Activated T-cell treated with anti-CD3 and anti-CD28 coated beads, Interleukin-2, amount 50 U/mL, for 4 hours (primary cell): ENCODE measurements at places on chromosomes 2 and 18. TPM values are rescaled to one million over a fixed set of nuclear protein-coding genes. Genes with fewer than 3 reads are reported as not detected.

DNA sequence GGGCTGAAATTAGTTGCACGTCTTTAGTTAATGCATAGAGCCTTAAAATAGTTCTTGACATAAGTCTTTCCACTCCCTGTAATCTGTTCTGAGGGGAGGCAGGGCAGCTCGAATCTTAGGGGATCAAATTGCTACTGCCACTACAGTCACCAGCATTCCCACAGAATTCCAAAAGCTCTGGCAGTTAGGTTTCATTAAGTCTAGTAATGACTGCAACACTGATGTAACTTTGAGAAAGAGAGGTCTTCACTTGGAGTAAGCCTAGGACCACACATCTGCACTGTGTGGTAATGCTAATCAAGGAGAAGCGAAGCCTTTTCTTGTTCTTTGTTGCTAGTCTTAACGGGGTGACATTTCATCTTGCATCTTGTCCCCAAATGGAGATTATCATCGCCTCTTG, 19.3 kb upstream of the NCK2 start:
- DNase-seq, result no peak

HS6ST1 gene
- 32.3 TPM for total RNA-seq

LYG1 gene
- 0.54 TPM for total RNA-seq

GRCh38 chr2:131023758-131024157, 69.5 kb downstream of the FAM168B start:
- DNase-seq, result no peak

PPM1B gene
- 32.2 TPM for total RNA-seq

DNA sequence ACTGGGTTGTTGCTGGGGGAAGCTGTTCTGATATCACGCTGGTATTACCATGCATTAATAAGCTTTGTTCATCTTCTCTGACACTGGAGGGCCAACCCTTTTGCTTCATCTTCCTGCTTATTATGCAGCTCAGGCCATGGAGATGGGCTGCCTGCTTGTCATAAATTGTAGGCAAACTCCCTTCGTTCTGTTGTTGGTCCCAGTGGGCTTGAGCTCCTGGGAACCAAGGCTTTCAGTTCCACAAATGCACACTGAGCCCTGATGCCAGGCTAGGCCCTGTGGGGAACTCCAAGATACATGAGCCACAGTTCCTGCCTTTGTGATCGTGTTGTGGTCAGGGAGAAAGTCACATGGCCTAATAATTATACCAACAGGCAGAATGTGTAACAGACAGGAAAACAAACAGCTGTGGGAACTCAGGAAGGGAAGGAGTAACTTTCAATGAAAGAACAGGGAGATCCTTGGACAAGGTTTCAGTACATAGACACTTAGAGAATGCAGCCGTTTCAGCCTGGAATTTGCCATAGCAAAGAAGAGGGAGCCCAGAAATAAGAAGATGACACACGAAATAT, 49.0 kb upstream of the BCL2L11 start:
- DNase-seq, result no peak

- DNase-seq, result no peak
These were observed 22.7 kb downstream of the LDLRAD4 start for GRCh38 chr18:13241083-13241892.

DNA sequence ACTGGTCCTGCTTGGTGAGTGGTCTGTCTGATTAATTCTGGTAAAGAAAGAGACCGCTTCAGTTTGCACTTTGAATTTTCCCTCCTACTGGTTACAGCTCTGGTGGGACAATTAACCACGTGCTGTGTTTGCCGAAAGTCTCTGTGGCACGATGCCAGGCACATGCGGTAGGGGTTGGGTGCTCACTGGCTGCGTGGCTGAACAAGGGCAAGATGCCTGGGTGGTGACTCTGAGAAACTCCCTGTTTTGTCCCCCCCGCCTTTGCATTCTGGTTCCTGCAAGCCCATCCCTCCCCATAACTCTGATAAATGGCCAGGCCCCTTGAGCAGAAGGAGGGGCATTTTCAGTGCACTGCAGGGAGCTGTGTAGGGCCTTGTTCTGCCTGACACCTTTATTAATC, 206.1 kb downstream of the TFCP2L1 start:
- DNase-seq, result no peak

- DNase-seq, result no peak
These were observed 38.9 kb downstream of the INO80C start for GRCh38 chr18:35458677-35459441.

- no peak for DNase-seq
These were observed 8.5 kb downstream of the FMNL2 start for GRCh38 chr2:152343426-152343825.

- no peak for DNase-seq
These were observed 758.4 kb upstream of the TMEFF2 start for GRCh38 chr2:192953116-192953515.

SLC9A4 gene
- not detected for total RNA-seq

DNA sequence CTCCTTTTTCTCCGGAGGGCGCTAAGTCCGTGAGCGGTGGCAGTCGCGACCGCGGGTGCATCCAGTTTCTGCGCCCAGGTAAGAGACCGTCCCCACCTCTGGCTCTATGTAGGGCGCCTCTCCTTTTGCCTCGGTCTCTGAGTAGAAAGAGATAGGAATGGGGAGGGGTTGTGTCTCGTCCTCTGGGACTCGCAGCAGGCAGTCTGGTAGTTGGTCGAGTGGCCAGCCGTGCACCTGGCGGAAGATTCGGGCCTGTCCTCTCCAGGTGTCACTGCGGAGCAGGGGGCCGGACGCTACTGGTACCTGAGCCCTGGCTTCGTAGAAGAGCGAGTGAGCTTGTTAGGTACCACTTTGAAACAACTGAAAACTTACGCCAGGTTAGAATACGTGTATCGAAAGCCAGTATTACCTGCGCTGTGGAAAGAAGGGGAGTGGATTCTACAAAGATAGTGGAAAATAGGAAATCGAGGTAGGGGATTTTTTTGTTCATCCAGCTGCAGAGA, 403 bp downstream of the MAP2 start:
- no peak for DNase-seq

C2orf72 gene
- total RNA-seq, result not detected

C2orf66 gene
- not detected for total RNA-seq

KIF3C gene
- total RNA-seq, result 2.2 TPM

ADCYAP1 gene
- not detected for total RNA-seq

SFT2D3 gene
- total RNA-seq, result 6.4 TPM

DNA sequence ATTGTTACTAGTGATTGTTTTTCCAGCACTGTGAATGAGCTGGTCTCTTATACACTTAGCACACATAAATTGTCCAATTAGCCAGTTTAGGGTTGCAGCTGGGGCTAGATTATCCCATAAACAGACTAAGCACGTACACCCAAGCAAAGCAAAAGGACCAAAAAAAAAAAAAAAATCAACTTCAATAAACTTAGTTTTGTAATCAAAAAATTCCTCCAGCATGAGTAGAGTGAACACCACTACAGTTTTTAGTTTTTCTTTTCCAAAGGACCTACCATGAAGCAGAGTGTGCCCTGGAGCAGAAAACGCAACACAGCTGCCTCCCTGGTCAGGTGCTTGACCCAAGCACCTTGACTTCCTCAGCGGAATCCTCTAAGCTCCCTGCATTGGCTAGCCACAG, 249.4 kb upstream of the SLC14A2 start:
- no peak for DNase-seq

DNA sequence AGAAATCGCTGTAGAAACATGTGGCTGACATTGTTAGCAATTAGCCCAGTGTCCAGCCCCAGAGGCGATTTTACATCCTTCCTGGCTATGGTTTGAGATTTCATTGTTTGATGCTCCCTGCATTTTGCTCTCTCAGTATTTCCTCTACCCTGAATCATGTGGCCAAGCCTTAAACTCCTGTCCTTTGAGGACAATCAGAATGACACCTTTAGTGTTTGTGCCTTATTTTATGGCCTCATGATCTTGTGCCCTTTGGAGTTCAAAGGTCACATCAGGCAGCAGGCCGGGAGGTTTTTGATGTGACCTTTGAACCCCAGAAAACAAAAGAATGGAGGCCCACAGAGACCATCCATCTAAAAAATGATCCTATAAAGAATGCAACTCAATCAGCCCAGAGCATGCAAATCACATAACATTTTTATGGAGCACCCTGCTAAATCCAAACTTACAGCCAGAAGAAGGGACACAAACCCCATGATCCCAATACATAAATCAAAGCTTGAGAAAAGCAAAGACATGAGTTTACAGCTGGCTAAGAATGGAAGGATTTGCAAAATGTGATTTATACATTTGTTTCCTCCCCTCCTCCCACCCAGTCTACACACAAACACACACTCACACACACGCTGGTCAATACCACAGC, 52.5 kb downstream of the FECH start:
- no peak for DNase-seq

TRIM43 gene
- not detected for total RNA-seq

- no peak for DNase-seq
These were observed 285.0 kb upstream of the KCNH7 start for GRCh38 chr2:163123526-163123925.

STON1 gene
- 0.76 TPM for total RNA-seq

GRCh38 chr2:128595763-128596395, 277.2 kb upstream of the HS6ST1 start:
- no peak for DNase-seq

DNA sequence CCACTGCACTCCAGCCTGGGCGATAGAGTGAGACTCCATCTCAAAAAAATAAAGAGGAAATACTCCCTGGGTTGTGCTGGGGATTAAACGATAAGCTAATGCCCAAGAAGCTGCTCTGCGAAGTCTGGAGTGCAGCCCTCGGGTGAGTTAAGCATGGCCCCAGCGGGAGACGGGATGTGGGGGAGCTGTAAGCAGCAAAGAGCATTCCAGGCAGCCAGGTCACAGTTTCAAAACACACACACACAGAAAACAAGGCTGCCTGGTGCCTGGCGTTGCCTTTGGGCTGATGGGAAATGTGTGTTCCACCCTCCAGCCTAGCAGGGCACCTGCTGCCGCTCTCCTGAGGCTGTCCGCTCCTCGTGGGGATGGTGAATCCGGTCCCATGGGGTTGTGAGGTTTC, 24.1 kb downstream of the ODC1 start:
- DNase-seq, result no peak

GRCh38 chr2:236743921-236744280, 174.3 kb downstream of the ACKR3 start:
- no peak for DNase-seq

DNA sequence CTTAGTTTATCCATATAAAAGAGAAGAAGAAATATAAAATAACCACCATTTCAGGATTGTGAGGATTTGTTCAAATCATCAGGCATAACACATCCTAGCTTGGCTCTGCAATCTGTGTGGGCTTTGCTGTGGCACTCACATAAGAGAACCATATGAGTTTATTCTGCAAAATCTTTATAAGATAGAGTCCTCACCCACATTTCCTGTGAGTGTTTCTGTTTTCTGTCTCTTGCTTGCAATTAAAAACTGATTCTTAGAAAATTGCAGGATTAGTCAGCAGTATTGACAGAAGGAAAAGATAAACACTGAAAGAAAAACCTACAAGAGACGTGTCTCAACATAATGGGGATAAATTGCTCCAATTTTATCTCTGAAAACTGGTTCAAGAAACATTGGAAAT, 258.5 kb downstream of the RND3 start:
- DNase-seq, result no peak

DNA sequence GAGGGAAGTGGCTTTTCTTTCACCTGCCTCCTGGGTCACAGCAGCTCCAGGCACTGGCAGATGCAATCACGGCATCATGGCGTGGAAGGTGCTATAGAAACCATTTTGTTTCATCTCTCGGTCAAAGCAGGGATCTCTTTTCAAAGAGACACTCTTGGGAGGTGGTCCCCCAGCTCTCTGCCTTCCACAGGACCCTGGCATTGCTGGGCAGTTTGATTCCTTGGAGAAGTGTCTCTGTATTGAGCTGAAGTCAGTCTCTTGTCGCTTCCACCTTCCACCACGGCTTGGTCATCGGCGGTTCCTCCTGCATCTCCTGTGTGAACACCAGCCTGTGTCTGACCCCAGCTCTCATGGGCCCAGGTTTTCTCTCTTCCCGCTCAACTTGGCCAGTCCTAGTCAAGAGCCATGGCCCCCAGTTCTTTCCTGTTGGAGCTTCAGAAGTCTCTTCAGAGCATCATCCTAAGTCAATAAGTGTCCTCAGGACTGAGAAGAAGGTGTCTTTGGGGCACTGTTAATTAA, 42.3 kb upstream of the HDAC4 start:
- DNase-seq, result no peak

DNA sequence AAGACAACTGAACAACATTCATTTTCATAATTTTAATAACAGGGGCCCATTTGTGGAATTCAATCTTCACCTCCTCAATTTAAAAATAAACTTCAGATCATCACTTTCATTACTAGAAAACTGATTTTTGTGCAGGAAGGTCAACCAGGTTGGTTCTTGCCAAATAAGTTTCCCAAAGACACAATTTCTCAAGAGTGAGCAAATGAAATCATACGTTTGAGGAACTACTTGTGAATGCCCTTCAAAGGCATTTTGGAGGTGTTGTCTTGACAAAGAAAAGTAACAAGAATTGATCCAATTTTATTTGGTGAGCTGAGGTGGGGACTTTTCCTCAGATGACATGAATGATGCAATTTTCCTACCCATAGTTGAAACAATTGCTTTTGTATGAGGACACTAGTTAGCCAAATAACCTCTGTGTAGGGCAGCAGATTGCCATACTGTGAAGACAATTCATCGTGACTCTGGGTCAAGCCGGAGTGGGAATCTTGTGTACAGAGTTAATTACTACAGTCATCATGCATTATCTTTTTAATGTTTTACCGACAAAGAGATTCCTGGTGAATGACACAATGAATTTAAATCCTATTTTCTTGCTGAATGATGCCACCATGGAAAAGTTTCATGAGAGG, 121.8 kb downstream of the TGFA start:
- no peak for DNase-seq

- DNase-seq, result no peak
These were observed 66.3 kb downstream of the SCN2A start for GRCh38 chr2:165305391-165306096.

DNA sequence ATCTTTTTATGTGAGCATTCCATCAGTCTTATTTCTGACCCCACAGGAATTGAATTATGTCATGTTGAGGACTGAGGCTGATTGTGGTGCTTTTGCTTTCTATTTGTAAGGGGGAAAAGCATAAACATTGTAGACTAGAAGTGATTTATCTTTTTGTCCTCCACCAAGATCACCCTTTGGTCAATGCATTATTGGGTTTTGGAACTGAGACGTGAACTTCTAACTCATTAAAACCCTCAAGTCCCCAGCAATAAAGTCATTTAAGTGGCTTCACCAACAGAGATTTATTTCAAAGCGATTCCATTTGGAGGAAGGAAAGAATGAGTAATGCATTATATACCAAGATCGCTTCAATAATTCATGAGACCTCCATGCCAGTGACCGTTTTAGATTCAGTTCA, 75.5 kb upstream of the TXNDC2 start:
- DNase-seq, result no peak

OSBPL6 gene
- total RNA-seq, result 0.53 TPM

SERPINB4 gene
- not detected for total RNA-seq
